T-helper 2 cell (primary cell): ENCODE measurements at places on chromosomes 6 and 20.

DNA sequence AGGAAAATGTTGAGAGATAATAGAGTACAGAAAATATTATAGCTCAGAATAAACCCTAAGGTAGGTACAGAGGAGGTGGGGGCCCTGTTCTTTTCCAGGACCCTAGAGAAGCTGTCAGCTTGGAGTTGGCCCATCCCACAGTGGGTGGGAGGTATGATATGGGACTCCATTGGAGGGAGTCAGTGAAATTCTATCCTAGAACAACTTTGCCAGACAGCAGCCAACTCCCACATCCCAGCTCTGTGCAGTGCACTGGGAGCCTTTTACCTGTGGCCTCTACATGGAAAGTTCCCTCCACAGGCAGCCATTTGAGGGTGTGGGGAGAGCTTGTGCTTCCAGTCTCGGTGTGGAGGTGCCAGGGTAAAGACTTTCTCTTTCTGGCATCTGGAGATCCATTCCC, 36.8 kb upstream of the CLIC5 start:
- DNase-seq = no peak

DNA sequence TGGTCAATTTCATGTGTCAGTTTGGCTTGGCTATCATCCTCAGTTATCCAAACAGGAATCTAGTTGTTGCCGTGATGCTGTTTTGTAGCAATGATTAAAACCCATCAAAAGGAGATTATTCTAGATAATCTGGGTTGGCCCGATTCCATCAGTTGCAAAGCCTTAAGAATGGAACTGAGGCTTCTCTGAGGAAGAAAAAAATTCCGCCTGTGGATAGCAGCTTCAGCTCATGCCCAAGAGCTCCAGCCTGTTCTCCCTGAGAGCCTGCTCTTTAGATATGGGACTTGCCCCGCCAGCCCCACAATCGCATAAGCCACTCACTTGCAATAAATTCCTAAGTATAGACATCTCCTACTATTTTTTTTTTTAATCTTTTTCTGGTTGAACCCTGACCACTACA, 61.5 kb downstream of the SEL1L2 start:
- no peak for DNase-seq

- DNase-seq = no peak
Observed at GRCh38 chr6:33592595-33593413, 12.7 kb upstream of the BAK1 start.

DNA sequence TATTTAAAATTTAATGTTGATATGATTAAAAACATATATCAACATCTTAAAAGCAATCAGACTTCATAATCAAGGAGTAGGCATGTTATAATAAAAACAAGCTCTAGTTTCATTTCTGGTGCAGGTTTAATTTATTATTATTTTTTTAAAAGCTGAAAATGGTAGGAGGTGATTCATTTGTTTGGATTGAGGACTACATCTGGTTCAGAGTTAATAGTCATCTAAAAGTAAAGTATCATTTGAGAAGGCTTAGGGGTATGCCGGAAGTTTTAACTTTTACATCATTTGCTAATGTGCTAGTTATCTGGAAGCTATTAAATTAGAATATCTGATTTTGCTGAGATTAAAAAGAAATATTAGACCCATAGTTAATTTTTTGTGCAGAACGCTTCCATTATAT, 169.5 kb upstream of the LAMA2 start:
- DNase-seq = no peak

DNA sequence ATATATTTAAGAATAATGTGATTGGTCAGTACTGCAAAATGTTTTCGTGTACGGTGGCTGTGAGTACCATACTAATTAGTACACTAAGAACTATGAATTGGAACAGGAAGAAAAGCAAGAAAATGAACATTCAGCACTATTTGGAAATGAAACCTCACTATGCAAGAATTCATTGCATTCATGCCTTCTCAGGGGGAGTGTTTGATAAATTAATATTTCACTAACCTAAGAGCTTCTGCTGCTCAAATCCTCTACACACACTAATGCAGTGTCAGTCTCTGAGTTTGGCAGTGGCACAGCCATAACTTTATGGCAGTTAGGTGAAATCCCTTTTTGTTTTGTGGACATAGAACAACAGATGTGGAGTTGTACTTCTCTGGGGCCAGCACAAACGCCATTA, 60.1 kb downstream of the SLC16A10 start:
- no peak for DNase-seq

DNA sequence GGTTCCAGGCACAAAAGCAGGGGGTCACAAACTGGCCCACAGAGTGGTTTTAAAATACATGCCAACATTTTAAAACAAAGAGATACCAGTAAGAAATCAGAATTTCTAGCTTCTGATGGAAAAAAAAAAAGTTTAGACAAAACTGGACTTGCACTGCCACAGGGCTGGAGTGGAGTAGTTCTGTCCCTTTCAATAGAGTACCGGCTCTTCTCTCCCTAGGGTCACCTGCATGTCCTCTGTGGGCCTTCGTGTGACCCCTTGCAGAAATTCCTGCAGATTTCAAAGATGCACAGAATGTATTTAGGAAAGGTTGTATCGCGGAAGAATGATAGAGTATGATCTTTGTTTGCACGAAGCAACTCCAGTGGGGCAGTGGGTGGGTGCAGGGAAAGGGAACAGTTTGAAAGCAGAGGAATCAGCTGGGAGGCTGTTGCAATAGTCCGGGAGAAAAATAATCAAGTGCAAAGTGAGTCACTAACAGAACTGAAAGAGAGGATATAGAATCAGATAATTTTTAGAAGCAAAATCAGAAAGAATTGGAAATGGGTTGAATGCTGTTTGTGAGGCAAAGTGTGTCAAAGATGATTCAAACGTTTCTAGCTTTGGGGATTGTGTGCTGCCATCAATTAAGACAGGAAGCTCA, 97.3 kb upstream of the STXBP5 start:
- no peak for DNase-seq

DNA sequence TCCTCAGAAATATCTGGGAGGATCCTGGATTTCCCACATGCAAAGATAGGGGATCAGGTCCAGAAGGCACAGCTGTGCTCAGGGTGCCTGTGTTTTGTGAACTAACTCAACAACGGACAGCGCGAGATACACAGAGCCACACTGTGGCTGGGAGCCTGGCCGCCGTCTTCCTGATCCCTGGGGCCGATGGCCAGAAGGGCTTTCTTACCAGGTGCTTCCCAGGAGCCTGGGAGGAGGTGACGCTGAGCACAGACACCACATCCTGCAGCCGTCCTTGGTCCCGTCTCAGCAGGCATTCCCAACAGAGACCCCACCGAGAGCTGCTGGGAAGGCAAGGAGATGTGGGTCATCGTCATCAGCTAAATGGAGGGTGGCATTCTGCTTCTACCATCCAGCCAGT, 144.6 kb upstream of the AFDN start:
- no peak for DNase-seq

DNA sequence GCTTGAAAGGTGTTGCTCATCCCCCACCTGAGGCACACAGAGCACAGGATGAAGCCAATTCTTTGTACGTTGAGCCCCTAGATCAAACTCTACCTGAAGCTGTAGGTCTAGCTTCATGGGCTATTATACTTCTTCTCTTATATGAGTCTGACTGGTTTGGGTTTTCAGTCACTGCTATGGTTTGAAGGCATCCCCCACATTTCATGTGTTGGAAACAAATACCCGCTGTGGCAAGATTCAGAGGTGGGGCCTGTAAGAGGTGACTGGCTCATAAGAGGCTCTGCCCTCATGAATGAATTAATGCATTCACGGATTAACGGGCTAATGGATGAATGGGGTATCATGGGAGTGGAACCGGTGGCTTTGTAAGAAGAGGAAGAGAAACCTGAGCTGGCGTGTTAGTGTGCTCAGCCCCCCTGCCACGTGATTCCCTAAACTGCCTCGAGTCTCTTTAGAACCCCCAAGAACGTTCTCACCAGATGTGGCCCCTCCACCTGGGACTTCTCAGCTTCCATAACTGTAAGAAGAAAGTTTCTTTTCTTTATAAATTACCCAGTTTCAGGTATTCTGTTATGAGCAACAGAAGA, 39.2 kb downstream of the PREX1 start:
- no peak for DNase-seq

DNA sequence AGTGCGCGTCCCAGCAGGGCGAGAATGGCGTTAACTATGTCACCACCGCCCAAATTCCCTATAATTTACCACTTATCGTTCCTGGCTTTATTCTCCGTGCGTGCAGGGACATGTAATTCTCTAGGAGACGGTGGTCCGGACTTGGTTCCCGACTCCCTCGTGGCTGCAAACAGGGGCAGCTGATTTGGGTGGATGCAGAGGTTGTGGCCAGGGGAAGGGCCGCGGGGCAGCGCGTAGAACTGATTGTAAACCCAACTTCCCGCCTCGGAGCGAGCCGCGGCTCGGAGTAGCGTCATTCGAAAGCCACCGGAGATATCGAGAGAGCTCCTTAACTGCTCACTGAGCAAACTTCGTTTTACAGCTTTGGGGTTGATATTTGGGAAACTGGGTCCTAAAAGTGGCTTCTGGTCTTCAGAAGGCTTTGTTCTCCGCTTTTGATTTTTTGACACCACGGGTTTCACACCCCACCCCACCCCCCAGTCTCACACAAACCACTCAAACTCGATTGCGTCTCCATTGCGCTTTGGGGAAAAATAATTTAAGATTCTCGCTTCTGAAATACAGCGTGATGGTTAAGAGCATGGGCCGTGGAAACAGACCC, 17.5 kb upstream of the ZSCAN9 start:
- DNase-seq = peak; percentile 51

DNA sequence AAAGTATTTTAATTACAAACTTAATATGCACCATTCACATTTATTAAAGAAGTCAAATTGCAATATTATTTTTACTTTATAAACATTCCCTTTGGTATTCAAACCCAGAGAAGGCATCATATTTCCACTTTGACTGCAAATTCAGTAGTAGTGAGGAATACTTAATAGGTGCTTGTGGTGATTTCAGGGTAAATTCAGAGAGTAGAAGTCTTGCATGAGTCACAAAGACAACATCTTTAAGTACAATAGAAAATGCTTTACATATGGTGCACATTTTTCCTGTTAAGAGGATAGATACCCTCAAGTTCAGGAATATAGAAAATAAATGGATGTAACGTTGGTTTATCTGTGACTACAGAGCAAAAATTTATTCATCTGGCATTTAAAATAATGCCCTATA, 390.2 kb downstream of the TENT5A start:
- DNase-seq = no peak

DNA sequence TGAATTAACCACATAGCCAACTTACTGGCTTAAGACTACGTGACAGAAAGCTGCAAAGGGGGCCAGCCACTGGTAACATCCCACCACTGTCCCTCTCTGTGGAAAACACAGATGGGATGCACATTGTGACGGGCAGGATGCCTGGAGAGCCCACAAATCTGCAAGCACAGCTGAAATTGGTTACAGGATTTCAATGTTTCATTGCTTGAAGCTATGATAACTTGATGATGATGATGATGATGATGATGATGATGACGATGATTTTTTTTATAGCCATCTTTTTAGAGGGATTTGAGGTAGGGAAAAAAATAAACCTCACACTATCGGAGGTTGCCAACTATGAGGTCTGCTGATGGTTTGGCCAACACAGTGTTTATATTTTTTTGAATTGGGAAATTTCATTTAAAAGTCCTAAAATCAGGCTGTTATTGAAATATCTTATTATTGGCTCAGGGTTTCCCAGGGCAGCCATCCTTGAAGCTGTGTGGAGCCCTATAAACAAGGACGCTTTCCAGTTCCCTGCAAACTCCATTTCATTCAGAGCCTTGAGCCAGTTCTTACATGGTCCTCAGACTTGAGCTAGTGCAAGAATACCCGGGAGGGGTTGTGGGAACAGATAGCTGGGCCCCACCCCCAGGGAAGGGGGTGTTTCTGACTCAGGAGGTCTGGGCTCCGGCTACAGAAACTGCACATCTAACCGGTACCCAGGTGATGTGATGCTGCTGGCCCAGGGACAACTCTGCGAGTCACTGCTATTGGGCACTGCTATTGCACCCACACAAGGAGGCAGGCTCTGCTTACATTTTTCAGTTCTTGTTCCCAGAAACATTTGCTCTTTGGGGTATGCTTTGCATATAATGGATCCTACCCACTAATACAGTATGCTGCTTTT, 27.1 kb downstream of the BCAS1 start:
- DNase-seq = no peak

GRCh38 chr6:45554591-45554990, 176.9 kb upstream of the SUPT3H start:
- DNase-seq = no peak

- DNase-seq = no peak
Observed at GRCh38 chr6:73885393-73885792, 189.4 kb downstream of the CD109 start.

DNA sequence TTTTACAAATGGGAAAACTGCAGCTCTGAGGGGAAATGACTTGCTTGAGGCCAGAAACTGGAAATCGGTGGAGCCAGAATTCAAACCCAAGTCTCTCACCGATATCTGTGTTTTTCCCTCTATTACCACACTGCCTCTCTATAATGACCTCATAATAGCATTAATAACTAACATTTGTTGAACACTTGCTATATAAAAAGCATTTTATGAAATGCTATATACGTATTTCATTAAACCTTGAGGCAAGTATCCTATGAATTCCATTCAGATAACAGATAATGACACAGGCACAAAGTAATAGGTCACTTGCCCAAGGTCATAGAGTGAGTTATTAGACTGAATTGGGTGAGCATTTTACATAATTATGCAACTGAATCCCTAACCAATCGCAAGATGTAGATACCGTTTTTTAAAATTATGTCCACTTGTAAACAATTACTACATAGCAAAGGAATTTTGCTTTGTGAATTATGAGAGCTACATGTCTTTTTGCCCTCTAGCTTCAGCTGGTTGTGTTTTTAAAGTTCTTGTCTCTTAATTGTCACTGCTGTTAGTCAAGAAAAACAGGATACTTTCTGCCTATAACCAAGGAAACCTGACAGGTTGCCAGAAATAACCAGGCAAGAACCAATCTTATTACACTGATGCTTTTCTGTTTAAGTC, 4.7 kb downstream of the DSN1 start:
- DNase-seq = no peak

- no peak for DNase-seq
Observed at GRCh38 chr6:34645627-34646026, 50.9 kb downstream of the ILRUN start.

DNA sequence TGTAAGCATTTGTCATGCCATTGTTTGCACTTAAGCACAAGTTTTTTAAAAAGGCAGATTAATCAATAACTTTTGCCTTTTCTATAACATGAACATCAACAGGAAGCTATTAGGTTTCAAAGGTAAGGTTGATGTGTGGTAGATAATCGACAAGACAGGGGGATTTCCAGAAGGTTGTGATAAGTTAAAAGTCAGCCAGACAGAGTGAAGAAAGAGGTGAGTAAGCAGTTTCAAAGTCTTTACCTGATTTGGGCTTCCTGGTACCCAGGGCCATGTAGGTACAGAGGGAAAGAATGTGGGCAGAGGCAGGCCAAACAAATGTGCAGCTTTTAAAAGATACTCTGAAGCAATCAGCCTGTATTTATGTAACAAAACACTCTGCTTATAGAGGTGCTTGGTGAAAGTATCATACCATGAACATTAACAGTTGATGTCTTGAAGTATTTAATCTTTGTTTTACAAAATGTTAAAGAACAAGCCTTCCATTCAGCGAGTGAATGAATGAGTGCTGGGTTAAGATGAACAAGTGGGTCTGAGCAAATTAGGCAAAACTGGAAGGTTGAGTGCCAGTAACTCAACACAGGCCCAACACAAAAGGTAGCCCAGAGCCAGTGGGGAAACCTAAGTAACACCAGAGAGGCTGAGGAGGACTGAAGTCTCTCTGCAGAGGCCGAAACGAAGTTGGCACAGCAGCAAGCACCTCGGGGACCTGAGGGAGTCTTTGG, 60.2 kb downstream of the LRRC1 start:
- no peak for DNase-seq

- DNase-seq = no peak
Observed at GRCh38 chr6:108164815-108165706, 761 bp upstream of the NR2E1 start.

- no peak for DNase-seq
Observed at GRCh38 chr6:125363039-125363823, 61.5 kb upstream of the HDDC2 start.
